GM12864 (cell line): ENCODE measurements at places on chromosomes 12 and 14.

- no peak for DNase-seq
Measured at GRCh38 chr14:73770977-73771847, 57.0 kb upstream of the PNMA1 start.

DNA sequence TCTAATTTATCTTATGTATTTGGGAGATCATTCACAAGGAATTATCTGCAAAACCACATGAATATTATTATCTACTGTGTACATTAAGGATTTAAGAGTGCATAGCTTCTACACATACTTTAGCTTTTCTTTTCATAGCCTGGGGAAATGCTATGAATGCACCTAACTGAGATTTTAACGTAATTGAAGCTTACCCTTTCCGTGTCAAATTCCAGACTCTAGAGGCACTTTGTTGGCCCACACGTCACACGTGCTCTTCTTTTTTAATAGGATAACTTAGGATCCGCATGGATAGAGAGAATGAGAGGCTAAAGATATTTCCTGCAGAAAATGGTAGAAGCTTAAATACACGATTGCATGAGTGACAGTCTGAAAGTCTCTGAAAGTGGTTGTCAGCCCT lies 481.1 kb downstream of the PCNX1 start:
- DNase-seq = no peak

DNA sequence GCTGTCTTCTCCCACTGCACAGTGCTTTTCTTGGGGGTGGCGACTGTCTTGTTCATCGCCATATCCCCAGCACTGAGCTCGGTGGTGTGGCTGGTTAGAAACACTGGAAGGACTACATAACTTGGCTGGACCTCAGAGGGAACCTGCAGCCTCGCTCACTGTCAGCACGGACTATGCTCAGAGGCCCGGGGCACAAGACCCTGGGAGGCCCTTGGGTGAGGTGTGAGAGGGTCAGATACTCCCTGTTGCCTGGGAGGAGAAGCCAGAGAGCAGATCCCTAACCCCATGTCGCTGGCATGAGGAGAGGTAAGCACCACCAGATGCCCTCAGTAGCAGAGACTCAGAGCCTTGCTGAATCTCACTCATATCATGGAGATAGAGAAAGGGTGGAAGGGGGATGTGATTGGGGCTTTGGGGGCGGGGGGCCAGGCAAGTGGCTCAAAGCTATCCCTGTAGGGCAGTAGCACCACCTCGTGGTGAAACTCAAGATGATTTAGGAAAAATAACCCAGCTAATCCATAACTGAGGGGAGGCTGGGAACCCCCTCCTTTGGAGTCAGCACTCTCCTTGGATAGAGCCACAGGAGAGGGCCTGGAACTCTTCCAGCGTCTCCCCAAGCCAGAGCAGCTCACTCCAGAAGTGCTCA lies 18.7 kb upstream of the HDAC7 start:
- DNase-seq = no peak

DNA sequence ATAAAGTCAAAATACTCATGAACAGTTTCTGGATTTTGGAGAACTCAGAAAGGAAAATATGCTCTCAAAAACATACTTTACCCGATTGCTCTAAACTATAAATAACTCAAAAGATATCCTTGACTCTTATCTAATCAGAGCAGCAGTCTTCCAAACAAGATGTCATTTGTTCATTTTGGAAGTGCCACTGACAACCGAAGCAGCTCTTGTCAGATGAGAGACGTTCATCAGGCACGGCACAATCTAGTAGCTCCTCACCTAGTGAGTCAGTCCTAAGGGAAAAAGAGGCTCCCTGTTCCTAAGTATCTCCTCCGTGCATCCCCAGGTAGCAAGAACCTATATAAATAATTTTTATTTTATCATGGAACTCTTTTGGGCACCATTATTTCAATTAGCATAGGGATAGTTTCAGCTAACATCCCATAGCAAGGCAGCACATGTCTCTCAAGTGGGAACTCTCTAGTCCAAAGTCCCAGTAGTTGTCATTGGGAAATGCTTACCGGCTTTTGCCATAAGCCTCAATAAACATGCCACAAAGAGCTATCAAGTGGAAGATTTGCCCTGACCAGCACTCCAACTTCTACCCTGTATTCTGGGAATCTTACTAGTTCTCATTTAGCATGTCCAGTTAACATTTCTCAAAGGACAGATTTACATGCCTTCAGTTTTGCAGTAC lies 14.1 kb upstream of the TMEM263 start:
- no peak for DNase-seq

- no peak for DNase-seq
Measured at GRCh38 chr12:4160314-4161040, 113.1 kb upstream of the CCND2 start.

- no peak for DNase-seq
Measured at GRCh38 chr12:129911428-129912049, 7.7 kb upstream of the TMEM132D start.

- DNase-seq = no peak
Measured at GRCh38 chr12:93857991-93858447, 180.8 kb downstream of the CRADD start.

DNA sequence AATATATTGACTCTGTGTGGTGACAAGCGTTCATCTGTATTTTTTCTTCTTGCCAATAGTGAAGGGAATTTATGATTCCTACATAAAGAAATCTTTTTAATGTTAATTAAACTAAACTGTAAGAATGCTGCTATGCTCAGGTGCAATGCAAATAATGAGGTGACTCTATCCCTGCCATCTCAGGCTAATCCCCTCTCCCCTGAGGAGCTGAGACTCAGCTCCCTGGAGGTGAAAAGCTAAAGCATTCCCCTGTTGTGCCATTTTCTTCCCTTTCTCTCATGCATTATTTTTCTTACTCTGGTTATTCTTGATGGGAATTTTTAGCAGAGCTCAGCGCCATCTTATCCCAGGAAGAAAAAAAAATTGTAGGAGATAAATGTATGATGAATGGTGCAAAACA lies 113.9 kb upstream of the FGD4 start:
- DNase-seq = no peak

- DNase-seq = no peak
Measured at GRCh38 chr14:76924371-76925096, 98.3 kb downstream of the LRRC74A start.

GRCh38 chr12:19447386-19447785 lies 8.1 kb downstream of the AEBP2 start:
- no peak for DNase-seq

DNA sequence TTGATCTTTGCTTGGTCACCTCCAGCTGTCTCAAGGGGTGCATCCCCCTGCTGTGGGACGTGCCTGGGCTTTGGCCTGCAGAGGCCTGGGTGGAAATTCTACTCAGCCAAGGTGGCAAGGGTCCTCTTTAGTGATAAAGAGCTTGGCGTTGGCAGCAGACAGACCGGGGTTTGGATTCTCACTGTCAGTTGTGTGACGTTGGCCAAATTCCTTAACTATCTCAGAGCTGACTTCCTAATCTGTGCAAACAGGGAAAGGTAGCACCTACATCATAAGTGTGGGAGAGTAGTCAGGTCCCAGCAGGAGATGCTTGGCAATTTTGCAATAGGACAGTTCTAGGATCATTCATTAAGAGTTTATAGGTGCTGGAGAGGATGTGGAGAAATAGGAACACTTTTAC lies 154.3 kb upstream of the GSC start:
- DNase-seq = no peak

- no peak for DNase-seq
Measured at GRCh38 chr14:105456736-105457617, 17.6 kb upstream of the CRIP2 start.

DNA sequence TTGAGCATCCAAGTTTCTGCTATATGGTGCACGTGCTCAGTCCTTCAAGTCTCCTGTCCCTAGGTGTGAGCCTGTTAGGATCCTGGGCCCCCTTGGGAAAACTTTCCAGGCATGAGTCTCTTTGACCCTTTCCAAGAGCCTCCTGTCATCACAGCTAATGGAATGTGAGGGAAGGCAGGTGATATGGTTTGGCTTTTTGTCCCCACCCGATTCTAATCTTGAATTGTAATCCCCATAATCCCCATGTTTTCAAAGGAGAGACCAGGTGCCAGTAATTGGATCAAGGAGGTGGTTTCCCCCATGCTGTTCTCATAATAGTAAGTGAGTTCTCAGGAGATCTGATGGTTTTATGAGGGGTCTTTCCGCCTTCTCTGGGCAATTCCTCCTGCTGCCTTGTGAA lies 265.5 kb downstream of the ATP23 start:
- no peak for DNase-seq

- no peak for DNase-seq
Measured at GRCh38 chr12:53229454-53229853, 2.6 kb downstream of the RARG start.

- no peak for DNase-seq
Measured at GRCh38 chr14:75299059-75299458, 20.4 kb downstream of the FOS start.

GRCh38 chr12:88549929-88550328 lies 30.3 kb downstream of the KITLG start:
- no peak for DNase-seq

DNA sequence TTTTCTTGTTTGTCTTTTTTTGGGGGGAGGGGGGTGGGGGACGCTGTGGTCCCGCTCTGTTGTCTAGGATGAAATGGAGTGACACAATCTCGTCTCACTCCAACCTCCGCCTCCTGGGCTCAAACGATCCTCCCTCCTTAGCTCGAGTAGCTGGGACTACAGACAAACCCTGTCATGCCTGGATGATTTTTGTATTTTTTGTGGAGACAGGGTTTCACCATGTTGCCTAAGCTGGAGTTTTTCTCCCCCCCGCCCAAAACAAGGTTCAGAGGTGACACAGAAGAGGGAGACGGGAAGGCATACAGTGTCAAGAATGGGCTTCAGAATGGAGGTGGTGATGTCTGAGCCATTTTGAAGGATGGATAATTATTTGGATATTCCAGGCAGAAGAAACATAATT lies 116.9 kb upstream of the ATF1 start:
- no peak for DNase-seq

GRCh38 chr14:77786148-77786547 lies 13.8 kb upstream of the ADCK1 start:
- DNase-seq = no peak

DNA sequence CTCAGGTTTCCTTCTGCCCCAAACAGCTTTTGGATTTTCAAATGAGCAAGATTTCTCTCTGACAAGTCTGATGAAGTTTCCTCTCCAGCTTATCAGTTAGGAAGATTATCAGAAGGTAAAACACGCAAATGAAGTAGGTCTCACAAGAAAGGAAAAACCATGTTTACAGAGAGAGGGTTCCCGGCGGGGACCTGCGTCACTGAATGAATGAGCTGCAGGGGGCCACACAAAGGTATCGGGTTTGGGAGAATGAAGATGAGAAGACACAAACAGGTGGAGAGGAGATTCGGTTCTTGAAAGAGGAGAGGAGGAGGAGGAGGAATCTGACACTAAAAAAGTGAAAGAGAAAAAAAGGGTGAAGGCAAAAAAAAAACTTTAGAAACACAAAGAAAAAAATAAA lies 208.6 kb downstream of the CALM1 start:
- DNase-seq = no peak

- DNase-seq = no peak
Measured at GRCh38 chr12:104896710-104897109, 61.4 kb downstream of the SLC41A2 start.
